ENCODE measurements at places on chromosomes 16 and 17.

DNA sequence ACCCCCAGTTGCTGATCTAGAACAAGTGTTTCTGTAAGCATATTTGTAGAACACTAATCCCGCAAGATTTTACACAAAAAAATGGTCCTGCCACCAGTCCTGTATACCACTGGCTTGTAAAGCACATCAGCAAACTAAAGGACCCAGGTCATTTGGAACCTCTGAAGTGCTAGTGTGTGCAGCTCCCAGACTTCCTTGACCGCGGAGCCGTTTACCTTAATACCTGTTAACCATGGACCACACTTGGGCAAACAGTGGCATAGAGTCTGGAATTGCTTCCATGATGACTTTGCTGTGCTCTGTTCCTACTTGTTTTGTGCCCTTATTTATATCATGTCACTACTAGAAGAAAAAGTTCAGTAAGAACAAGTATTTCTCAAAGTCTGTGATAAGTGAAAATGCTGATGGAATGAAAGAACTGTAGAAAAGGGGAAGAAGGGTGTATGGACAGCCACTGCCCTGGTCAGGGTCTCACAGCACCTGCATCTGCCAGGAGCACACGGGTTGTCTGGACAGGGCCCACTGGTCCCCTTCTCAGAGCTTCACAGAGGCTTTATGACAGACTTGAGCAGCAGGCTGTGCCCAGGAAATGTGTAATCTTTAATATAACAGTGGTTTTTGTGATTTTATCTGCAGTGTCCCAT, 29.3 kb downstream of the ALDH3A2 start:
- DNase-seq, result no peak

DNA sequence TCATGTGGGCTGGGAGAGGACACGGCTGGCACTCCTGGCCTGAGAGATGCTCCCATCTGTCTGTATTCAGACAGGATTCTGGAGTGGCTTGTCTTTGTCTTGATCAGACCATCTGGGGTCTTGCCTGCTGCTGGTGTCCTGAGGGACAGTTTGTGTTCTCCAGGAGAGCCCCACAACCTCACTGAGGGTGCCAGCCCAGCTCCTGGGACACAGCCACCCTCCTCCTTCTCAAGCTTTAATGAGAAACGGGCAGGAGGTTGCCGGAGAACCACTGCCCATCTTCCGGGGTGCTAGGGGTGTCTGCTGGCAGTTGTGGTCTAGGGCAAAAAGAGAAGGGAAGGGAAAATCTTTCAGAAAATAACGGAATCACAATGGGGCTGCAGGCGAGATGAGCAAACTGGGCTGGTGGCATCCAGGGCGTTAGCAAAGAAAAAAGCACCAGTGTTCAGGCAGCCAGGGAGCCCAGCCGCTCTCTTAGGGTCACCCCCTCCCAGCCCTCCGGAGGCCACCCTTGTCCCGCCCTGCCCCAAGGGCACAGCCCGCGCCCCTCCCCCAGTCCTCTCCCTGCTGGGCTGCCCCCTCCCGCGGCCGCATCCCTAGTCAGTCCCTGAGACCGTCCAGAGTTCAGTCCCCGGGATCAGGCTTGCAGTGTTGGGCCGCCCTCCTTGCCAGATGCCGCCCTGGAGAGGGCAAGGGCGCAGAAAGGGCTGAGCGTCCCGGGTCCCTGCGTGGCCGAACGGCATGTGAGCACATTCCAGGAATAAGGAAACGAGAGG, 824.7 kb downstream of the KCNJ18 start:
- DNase-seq, result no peak

- DNase-seq, result peak; percentile 28
These were observed 105.5 kb upstream of the HLF start for GRCh38 chr17:55159251-55159650.

DNA sequence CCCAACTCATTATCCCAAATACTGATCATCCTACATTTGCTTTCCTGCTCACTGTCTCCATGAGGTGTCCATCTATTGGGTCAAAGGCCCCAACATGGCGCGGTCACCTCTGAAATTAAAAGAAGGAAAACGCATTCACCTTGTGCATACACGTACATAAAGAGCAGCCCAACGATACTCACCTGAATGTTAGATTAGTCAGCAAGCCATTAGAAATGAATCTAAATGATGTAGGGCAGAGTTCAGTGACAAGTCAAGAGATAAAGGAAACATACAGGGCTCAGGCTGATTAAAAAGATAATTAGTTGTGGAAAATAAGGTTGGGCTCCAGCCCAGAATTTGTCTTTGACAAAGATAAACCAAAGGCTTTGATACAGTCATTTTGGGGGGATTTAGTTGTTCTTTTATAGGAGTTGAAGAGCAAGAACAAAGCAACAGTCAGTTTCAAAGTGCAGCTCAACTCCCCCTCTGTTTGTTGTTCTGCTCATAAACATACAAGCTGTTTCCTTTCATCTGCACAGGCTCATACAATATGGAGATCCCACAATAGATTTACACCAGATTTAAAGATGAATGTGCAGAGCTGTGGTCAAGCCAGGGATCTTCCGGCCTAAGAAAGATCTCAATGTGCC, 21.1 kb downstream of the NXPH3 start:
- DNase-seq, result no peak

DNA sequence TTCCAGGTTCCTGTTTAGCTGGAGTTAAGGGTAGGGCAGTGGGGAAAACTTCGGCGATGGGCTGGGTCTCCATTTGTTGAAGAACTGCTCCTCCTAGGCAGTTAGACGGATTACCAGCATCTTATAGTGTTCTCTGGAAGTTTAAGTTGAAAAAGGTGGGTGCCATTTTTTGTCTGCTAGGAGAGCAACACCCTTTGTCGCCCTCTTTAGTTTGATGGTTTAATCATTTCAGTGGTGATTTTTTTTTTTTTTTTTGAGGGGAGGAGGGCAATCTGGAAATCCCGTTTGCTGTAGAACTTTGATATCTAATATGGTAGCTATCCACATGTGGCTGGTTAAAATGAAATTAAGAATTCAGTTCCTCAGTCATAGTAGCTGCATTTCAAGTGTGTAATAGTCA, 4.1 kb downstream of the UBFD1 start:
- DNase-seq, result no peak

DNA sequence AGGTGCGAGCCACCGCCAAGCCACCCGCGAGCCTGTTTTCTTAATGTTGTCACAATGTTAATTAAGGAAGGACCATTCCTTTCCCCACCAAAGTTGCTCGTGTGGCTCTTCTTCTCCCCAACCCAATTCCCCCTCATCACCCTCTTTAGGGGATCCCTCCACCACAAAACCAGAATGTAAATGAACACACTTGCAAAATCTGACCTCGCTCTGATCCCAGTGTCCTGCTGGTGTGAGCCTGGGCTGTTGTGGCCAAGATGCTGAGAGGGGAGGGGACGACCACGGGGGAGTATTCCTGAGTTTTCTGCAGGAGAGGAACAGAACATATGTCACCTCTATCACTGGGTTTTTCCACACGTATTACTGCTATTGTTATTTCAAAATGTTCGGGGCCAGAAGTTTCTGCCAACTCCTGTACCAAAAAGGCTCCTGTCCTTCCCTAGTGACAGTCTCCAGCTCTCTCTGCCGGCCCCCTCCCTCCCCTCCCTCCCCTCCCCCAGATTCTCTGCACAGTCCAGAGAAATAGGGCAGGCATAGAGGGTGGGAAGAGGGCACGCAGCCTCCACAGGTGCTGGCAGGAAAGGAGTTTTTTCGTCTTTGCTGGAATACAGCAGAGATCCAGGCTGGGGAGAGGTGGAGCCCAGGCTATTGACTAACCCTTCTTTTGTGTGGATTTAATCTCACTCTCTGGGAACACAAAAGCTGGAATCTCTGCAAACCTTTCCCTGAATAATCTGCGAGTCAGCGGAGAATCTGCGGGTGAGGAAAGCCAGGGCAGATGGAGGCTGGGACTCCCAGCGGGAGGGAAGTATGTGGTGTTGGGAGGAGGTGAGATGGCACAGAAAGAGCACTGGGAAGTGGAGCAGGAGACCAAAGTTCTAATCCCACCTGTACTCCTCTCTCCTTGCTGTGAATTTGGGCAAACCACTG, 4.5 kb upstream of the CA4 start:
- no peak for DNase-seq

DNA sequence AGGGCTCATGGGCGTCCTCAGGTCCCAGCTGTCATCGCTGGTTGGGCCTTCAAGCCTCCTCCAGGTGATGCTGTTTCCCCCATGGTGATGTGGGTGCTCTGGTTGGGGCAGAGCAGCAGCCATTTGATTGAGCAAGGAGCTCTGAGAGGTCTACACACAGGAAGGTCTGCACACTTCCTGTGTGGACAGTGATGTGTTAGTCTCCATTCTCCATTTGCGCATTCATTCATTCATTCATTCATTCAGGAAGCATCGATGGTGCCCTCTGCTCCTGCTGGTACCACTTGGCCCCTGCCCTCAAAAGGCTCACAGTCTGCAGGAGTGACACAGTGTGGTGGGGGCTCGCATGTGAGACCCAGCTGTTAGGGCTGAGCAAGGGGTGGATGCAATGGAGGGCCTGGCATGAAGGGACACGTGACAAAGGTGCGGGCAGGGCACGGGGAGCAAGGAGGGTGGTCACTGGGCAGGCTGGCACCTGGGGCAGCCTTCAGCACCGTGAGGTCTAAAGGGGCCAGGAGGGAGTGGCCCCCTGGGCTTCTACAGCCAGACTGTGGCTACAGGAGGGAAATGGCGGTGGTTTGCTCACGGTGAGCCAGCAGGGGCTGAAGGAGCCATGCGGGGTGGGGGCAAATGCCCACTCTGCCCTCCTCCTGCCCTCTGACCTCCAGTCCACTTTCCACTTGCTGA, 1.5 kb downstream of the ADGRG3 start:
- no peak for DNase-seq

GRCh38 chr16:7534749-7535148, 202.1 kb downstream of the RBFOX1 start:
- no peak for DNase-seq

GRCh38 chr16:27427538-27427937, 25.6 kb downstream of the IL21R start:
- DNase-seq, result no peak

- DNase-seq, result no peak
These were observed 2.0 kb downstream of the C16orf86 start for GRCh38 chr16:67668495-67669157.

DNA sequence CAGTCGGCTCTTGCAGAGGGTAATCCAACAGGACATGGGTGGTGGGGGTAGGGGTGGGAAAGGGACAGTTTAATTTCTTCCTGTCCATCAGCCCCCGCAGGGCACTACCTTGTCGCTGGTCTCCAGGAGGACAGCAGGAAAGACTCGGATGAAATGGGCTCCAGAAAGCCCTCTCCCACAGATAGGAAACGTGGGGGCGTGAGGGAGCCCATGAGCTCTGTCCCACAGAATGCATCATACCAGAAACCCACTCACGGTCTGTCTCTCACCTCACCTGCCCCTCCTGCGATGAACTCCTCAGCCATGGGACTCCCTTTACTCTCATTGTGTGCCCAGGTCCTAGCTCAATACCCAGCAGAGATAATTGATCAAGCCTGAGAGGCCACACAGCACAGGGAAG, 240.1 kb downstream of the GSG1L start:
- no peak for DNase-seq

DNA sequence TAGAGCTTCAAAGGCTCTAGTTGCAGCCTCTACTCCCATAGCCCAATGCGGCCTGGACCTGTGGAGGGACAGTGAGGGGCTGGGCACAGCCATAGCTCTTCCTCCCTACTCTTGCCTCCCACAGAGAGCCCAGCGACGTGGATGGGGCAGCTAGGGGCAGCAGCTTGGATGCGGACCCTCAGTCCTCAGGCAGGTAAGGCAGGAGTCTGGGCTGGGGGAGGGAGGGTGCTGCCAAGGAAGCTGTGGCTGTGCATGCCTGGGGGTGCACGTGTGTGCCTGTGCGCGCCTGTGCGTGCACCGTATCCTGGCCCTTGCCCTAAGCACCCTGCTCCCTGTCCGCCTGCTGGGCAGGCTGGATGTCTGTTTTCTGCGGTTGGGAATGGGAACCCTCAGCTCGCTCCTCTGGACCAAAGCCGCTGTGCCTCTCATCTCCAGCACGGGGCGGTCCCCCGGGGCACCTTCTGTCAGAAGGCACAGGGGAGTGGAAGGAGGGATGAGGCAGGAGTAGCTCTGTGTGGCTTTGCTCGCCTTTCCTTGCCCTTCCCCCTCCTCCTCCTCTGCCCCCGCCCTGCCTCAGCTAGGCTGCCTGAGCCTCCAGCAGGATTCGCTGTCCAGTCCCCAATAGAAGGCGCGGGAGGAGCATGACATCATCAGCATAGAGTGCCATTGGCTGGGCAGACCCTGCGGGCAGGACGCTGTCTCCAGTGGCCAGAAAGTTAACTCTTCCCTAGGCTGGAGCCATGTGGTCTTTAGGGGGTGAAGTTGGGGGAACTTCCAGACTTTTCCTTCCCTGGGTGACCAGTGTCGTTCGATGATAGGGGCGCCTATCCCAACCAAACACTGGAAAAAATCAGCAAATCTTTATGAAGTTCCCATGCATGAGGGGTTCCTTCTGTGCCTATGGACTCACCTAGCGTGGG, 797 bp downstream of the PRCD start:
- DNase-seq, result peak; percentile 95

- DNase-seq, result peak; percentile 87
These were observed 1.5 kb upstream of the FBXL19 start for GRCh38 chr16:30921748-30922419.

- DNase-seq, result peak; percentile 75
These were observed 677 bp downstream of the CBX1 start for GRCh38 chr17:48100591-48101011.

DNA sequence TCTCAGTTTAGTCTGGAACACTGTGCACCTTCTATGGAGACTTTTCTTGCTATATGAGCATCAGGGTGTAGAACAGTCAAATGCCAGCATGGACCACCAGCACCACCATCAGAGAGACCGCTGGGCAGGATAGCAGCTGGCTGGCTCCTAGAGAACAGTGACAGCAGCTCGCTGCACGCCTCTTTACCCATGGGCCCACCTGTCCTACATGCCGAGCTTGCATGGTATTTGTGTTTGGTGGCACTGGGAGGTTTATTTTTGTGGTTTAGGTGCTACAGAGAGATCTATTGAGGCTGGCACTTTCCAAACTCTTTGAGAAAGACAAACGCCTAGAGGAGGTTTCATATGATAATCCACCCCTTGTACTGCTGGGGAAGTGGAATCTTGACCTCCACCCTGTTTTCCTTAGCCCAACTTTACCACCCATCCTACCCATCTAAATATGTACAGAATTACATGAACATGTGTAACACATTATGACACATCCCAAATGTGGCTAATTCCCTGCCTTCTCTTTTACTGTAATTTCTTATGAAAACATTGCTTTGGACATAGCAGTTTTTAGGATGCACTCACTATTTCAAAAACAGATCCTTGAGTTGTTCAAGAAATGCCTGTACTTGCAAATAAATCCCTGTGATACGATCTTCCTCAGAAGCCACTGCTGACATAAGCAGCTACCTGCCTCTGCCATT, 46.3 kb downstream of the COG7 start:
- DNase-seq, result no peak

Data from fibroblast of skin of right biceps (primary cell).